ENCODE measurements at places on chromosomes 1 and 21.

DNA sequence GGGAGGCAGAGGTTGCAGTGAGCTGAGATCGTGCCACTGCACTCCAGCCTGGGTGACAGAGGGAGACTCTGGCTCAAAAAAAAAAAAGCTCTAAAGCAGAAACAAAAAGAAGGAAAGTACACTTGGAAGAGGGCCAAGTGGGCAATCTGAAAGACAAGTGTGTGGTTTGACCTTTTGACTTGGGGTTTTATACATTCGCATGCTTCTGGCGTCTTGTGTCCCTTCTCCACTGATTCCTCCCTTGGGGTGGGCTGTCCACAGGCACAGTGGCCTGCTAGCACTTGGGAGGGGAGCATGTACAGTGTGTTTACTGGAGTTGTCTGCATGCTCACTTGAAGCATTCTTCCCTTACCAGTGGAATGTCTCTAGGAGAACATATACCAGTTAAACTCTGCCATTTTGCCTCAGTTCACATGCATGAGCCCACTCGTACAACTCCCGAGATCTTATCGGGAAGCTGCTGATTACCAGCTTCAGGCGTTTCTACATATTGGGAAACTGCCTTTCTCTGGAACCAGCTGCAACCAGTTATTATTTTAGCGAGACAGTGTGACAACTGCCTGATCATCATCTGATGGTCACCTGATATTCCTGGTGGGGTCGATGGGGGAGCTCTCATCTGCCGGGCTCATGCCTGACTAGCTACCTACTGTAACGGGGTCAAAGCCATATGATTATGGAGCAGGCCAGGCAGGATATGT lies 113.5 kb upstream of the ZNF678 start:
- DNase-seq, result no peak

GRCh38 chr1:240474133-240474614 lies 137.8 kb downstream of the GREM2 start:
- DNase-seq, result no peak

DNA sequence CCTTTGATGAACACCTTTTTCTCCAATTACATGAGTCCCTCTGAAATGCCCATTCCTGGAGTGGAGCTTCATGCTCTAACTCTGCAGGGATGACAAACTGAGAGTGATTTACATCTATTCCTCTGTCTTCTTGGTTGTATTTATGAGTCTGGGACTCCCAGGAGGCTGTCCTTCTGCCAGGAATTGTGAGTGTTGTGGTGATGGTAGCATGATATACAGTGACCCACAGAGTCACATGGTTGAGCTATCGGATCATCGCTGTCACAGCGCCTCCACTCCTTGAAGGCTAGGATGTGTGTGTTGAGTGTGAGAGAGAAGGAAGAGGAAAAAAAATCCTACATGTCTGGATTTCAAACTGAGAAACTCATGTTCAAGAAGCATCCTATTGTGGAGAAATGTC lies 163.4 kb upstream of the CACNA1E start:
- DNase-seq, result no peak

- DNase-seq, result no peak
Measured at GRCh38 chr1:224211206-224211962, 28.3 kb downstream of the DEGS1 start.

- no peak for DNase-seq
Measured at GRCh38 chr1:117181630-117182041, 29.1 kb downstream of the VTCN1 start.

- DNase-seq, result no peak
Measured at GRCh38 chr1:52947490-52947889, 20.4 kb downstream of the SCP2 start.

GRCh38 chr1:204174958-204175357 lies 8.8 kb upstream of the REN start:
- no peak for DNase-seq

DNA sequence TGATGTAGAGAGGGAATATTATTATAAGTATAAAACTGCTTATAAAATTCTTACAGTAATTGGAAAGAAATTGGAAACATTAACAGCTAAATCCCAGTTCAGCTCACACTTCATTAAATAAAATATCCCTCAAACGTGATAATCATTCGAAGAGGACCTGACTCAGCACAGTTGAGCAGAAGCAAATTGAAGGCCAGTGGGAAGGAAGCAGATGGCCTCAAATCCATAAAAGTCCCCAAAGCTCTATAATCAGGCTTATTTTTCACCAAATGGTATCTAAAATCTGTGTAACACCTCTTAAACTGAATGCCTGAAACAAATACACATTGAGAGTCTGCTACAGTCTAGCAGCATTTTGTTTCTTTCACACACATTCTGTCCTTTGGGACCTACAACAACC lies 106.8 kb downstream of the TENT5C start:
- DNase-seq, result no peak

DNA sequence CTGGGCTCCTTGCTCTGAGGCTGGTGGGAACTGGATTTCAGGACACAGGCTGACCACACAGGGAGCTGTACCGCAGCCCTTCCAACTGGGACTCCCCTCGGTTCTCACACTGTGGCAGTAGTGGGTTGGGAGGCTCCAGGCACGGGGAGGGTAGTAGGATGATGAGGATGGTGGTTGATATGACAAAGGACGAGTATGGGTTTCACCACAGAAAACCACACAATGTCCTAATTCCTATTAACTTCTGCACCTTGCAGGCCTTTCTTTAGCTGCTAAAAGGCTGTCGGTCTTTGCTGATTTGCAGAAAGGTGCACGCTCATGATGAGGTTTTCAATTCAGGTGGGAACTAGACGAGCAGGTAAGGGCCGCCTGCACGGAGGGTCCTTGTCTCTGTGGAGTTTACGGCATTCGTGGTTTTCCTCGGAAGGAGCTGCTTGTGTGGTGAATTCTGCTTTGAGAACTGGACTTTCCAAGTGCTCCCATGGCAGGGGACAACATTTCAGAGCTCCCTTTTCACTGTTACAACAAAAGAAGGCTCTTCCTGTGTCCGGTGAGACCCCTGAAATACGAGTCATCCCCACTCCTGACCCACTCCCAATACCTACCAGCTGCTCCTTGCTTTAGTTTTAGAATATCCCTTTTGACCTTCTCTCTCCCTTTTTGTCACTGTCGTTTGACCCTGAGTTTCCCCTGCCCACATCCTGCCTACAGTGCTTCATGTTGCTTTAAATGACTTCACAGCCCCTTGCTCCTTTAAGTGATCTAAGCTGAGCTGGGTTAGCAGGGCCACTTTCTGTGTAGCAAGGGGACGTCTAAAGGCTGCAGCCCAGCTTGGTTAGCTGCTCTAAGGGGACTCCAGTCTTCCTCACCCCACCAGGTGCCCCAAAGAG lies 125.1 kb downstream of the MRPS6 start:
- DNase-seq, result no peak

DNA sequence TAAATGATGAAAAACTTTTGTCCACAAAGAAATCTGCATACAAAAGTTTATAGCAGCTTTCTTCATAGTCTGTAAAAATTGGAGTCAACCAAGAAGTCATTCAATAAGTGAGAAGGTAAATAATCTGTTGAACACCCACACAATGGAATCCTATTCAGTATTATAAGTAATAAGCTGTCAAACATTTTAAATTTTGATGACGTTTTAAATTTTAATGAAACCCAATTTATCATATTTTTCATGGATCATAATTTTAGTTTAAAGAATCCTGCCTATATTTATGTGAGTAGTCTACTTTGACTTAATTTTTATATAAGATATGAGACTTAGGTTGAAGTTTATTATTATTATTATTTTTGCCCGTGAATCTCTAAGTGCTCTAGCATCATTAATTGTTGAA lies 20.0 kb downstream of the OR10J1 start:
- DNase-seq, result no peak

DNA sequence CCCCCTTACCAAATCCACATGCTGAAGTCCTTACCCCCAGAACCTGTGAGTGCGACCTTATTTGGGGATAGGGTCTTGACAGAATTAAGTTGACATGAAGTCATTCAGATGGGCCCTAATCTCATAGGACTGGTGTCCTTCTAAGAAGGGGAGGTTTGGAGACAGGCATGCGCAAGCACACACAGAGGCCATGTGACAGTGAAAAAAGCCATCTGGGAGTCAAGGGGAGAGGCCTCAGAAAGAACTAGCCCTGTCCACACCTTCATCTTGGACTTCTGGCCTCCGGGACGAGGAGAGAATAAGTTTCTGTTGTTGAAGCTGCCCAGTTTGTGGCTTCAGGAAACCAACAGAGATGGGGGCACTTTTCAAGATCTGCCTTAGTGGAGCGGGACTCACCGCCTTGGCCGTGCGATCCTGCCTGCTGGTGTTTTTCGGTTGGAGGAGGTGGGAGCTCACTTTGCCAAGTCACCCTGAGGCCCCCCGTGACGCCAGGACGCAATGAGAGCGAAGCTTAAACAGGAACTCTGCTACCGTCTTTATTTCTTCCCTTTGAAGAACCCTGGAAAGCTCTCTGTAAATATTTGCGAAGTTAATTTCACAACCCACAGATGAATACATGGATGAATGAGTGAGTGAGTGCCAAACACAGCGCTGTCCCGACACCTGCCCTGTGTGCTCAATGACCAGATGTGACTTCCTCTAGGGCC lies 42.5 kb upstream of the C1orf174 start:
- no peak for DNase-seq

DNA sequence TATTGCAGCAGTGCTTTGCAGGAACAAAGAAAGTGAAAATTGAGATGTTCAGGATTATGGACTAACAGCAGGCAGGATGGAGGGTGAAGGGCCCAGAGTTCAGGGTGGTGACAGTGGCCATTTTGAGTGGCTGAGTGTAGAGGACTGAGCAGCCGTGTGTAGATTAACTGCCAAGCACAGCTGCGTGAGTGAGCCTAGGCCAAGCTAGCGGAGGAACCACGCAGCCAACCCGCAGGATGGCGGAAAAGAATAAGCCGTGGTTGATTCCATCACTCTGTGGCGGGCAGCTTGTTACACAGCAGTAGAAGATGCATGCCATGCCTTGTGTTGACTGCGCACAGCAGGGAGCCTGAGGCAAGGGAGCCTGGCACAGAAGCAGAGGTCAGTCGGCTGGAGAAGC lies 102.5 kb upstream of the KIF26B start:
- no peak for DNase-seq

DNA sequence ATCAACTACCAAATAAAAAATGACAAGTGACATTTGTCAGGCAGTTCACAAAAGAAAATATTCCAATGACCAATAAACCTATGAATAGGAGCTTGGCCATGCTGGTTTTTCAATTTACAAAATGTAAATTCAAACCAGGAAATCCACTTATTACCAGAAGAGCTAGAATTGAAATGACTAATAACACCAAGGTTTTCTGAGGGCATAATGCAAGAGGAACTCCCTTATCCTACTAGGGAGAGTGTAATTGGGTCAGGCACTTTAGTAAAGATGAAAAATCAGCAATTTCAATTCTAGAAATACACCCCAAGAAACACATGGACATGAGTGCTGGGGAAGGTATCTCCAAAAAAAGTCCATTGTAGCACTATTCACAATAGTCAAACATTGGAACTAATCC lies 16.7 kb upstream of the TIAM1 start:
- no peak for DNase-seq

GRCh38 chr1:15951341-15952153 lies 24.4 kb downstream of the ZBTB17 start:
- DNase-seq, result no peak

GRCh38 chr1:159828176-159828575 lies 1.5 kb downstream of the SLAMF8 start:
- no peak for DNase-seq

DNA sequence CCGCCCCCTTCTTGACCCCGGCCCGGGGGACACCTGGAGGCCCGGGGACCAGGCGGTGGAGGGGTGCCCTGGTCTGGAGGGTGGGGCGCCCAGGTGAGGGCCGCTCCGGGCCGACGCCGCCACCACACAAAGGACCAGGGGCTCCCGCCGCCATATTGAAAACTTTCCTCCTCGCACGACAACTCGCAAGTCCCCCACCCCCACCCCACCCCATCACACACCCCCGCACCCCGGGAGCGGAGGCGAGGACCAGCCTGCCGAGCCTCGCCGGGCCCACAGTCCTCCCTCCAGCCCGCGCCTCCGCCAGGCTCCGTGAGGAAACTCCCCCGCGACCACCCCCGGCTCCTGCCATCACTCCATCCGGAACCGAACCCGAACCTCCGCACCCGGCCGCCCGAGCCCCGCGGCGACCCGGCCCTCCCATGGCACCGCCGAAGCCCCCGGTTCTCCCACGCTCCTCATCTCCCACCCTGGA lies 733 bp downstream of the KDM5B start:
- peak; percentile 70 for DNase-seq

GRCh38 chr1:111199329-111199728 lies 1.1 kb downstream of the DENND2D start:
- no peak for DNase-seq

GRCh38 chr1:36321119-36321951 lies 2.1 kb downstream of the EVA1B start:
- no peak for DNase-seq

GRCh38 chr1:175554586-175554985 lies 188.8 kb downstream of the TNR start:
- no peak for DNase-seq

- no peak for DNase-seq
Measured at GRCh38 chr1:30747033-30748008, 10.3 kb downstream of the LAPTM5 start.
